Cardiac fibroblast (primary cell): ENCODE measurements at places on chromosomes 6 and 20.

- DNase-seq = peak; percentile 76
These were observed 13.9 kb upstream of the NAA20 start for GRCh38 chr20:20003031-20003954.

DNA sequence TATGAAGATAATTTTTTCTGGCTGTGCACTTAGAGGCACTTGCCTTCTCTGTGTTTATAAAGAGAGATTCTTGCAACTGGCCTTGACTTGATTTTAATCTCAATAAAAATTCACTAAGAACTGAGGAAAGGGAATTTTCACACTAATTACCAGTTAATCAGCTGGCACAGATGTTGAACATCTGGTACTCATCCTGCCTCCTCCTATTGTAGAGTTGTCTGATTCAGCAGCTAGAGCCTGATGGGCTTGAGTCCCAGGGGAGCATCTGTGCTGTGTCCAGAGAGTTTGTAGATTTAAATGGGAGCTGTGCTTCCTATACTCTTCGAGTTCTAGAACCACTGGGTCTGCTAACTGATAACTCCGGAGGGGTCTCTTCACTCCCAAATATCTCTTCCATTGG is 284.4 kb upstream of the RNF24 start:
- DNase-seq = peak; percentile 38

- no peak for DNase-seq
These were observed 42.6 kb downstream of the PLCG1 start for GRCh38 chr20:41179961-41180360.

DNA sequence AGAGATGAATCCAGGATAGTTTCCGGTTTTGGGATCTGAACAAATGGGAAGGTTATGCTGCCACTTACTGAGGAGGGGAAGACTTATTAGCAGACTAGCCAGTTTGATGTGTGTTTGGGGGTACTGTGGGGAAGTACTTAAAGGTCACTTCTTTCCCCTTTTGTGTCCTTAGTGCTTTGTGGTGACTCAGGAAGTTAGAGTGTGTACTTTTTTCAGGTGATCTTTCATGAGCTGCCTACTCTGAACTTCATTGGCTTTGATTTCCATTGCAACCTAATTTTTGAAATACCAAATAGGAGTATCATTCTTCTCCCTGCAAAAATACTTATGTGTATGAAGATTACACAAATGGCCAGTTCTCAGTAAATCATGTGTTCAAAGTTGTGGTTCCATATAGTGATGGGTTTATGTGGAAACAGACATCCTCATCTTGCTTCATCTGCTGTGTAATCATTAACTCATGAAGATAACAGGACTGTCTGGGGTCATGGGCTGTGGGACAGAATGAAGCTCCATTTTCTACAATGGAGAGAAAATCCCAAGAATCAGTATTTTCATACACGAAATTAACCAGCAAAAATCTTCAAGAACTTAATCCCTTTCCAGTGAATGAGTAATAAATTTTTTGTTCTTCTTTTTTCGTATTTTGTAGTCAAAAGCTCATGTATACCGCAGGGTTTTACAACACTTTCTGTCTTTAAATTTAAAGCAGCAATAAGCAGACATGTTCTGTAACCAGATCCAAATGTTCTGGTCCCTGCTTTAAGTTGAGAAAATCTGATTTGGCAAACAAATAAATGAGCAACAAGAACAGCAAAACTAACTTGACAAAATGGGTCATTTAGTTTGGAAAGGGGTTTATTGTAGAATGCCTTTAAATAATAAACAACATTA is 272.2 kb upstream of the FLRT3 start:
- no peak for DNase-seq

DNA sequence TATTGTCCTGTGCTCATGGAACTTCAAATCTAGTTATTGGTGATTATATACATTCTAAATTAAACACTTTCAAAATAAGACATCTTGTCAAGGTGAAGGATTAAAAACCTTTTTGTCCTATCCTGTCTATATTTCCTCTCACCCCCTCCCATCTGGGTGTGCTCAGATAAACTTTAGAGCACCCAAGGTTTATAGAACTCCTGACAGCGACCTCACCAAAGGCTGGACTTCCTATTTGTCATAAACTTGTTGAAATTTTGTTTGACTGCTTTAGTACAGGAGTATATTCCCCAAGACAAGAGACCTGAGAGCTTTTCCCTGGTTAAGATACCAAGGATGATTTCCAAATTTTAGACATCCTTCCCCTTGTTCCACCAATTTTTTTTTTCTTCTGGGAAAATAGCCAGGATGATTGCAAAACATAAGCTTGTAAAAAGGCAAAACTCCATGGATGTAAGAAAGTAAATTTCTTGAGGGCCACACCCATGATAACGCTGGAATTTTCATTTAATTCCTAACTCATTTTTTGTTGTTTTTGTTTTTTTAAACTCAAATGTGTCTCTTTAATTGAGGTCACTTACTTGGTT is 33.0 kb downstream of the CARMIL1 start:
- DNase-seq = peak; percentile 93

DNA sequence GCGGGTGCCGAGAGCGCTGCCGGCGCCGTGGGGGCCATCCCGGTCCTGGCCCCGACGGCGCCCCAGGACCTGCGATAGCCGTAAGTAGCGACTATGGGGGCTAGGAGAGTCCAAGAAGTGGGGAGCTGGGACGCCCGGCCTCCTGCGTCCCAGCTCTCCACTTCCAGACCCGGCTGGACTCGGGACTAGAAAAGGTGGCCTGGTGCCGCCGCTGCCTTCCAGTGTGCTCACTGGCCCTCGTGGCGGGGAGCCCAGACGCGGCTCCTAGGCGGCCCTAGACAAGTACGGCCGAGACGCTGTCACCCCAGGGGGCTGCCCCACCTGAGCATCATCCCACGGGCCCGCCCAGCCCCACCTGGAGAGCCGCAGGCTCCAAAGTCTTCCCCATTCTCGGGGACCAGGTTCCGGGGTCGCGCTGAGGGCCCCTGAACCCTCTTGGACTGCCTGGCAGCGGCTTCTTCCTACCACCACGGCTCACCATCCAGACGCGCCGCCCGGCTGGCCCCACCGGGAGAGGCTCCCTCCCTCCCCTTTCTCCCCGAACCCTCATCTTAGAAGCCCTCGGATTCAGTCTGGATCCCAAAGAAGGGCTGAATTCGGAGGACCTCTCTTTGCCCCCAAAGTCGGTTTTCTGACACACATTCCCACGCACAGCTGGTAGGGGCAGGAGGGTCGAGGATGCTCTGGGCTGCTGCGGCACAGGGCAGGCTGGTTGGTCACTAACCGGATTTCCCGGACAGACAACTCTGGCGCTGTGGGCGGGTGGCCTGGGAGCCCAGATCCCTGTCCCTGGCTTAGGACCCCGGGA is 870 bp upstream of the MDFI start:
- DNase-seq = no peak

- DNase-seq = no peak
These were observed 706 bp upstream of the NANP start for GRCh38 chr20:25624500-25624939.

DNA sequence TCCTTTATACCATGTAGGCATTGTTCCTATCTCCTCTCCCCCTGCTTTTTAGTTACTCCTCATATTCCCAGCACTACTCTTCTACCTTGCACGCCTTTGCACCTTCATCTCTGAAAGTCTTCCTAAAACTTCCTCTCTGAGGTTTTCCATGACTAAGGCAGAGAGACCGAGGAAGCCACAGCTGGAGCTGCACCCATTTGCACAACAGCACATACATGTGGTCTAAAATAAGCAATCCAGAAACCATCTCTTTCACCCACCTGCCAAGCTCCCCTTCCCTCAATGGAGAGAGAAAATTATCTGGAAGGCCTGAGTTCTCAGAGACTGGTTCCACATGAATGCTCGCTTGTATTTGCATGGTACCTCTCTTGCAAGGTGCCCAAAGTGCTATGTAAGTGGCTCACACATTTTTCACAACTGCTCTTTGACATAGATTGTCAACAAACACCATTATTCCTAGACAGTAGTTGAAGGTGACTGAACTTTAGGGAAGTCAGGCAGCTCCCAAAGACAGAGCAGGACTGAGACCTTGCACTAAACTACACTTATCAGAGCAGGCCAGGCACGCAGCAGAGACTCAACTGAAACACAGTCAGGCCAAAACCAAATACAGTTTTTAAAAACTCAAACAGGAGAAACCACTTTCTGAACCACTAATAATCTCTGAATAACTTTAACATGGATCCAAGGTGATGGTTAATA is 313.2 kb downstream of the TFAP2A start:
- no peak for DNase-seq

DNA sequence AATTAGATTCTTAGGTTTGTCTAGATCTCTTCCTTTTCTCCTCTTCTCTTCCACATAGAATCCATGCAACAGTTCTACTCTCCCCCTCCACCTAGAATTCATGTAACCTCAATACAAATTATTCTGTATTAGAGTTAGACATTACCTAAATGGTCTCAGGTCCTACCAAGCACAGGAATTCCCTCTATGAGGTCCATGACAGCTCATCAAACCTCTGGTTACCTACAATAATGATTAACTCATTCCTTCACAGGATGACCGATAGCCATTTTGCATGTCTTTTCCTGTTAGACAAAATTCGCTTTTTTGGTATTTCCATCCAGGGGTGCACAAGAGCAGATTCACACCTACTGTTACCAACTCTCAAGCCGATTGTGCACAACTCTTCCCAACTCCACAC is 27.4 kb upstream of the BMP2 start:
- no peak for DNase-seq

GRCh38 chr20:35907017-35907701 is 47.1 kb downstream of the SCAND1 start:
- DNase-seq = peak; percentile 35

DNA sequence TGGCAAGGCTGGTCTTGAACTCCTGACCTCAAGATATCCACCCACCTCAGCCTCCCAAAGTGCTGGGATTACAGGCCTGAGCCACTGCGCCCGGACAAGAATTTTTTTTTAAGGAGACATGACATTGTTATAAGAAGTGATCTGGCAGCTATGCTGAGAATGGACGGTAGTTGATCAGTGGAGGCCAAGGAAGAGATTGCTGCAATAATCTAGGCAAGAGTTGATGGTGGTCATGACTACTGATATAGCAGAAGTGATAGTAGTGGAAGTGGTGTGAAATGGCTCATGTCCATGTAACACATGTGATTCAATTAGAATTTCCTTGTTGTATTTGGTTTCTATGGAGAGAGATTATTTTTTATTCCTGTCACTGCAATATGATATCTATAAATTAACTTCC is 125.3 kb upstream of the CCN2 start:
- no peak for DNase-seq

GRCh38 chr6:166591961-166592520 is 5.6 kb upstream of the RAMACL start:
- no peak for DNase-seq

- peak; percentile 53 for DNase-seq
These were observed at the start of gene CLVS2 for GRCh38 chr6:122995921-122996793. Gene CLVS2 (plus strand): TSS chr6:122996235. CDS start chr6:122997778, 1,543 bp downstream.

DNA sequence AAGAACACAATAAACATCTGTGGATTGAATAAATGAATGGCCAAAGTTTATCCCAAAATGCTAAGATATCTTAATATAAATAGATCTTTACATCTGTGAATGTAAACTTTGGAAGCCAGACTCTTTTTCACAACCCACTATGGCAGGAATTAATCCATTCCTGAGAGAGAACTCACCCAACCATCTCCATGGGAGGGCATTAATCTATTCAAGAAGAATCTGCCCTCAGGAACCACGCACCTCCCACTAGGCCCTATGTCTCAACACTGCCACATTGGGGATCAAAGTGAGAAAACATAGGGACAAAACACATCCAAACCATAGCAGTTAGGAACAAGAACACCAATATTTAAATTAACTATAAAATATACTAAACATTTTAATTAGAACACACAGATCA is 3.4 kb downstream of the UBE3D start:
- DNase-seq = no peak

DNA sequence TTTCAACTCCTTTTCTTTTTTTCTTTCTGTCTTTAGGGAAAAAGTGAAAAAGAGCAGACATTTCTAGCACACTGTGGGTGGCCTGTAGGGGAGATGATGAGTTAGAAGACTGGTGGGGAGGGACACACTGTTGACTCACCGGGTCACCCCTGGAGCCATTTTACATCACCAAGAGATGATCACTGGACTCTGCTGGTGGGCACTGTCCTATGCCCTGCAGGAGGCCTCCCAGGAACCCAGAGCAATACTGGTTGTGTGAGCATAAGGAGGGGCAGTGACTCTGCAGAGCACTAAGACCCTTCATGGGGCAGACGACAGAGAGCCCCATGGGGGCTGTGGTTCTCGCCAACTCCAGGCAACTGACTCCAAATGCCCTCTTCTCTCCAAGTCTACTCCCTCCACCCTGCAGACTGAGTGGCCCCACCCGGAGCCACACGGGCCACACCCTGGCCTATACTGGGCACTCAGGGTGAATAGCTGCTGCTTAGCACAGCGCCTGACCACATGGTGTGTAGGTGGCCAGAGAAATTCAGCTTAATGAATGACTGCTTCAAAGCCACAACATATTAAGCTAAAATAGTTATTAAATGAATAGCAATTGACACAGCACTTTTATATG is 177.5 kb downstream of the CDC5L start:
- no peak for DNase-seq

GRCh38 chr6:15776458-15776980 is 113.7 kb upstream of the DTNBP1 start:
- DNase-seq = no peak

- no peak for DNase-seq
These were observed 44.2 kb downstream of the PHACTR3 start for GRCh38 chr20:59648466-59649070.

GRCh38 chr6:2558098-2558680 is 192.5 kb downstream of the MYLK4 start:
- no peak for DNase-seq

DNA sequence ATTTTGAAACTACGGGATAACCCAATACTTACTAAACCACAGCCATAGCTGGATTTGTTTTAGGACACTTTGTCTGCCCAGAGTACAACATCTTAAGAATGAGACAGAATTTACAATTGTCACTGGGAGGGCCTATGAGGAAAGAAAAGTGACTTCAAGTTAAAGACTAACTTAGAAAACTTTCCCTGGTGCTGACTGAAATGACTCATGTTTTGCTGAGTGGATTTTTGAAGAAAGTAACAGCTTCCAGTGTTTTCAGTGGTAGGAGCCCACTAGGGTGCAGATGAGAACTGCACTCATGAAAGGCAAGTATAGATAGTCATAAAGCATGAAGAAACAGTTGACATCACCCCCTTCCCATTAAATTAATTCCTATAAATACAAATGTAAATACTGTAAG is 988.2 kb upstream of the MAP3K7 start:
- DNase-seq = no peak

- no peak for DNase-seq
These were observed 403.4 kb upstream of the JAG1 start for GRCh38 chr20:11077226-11077625.

- DNase-seq = no peak
These were observed 318.6 kb downstream of the PRKN start for GRCh38 chr6:162408826-162409535.
